ENCODE measurements at places on chromosomes 13 and 19. TPM values are rescaled to one million over a fixed set of nuclear protein-coding genes. Genes with fewer than 3 reads are reported as not detected.
A peak's percentile ranks its signal among the peaks of the same experiment; 100 is the strongest.

- no peak for DNase-seq
Observed at GRCh38 chr13:60230593-60230992, 66.9 kb upstream of the DIAPH3 start.

DNA sequence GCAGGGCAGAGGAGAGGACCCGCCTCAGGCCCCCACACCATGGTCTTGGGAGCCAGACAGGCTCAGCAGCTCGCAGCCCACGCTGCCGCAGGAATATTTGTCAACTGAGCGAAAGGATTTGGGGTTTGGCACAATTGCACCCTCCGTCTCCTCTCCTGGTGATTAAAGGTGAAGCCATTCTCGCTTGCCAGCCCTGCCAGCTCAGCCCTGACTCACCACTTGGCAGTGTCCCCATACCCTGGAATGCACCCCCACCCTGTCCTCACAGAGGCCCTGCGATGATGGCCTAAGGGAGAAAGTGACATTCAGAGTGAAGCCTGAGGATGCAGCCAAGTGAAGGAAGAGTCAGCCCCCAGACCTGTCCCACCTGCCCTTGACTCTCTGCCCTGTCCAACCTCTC lies 18.8 kb downstream of the CYTH2 start:
- DNase-seq = peak; percentile 88

DNA sequence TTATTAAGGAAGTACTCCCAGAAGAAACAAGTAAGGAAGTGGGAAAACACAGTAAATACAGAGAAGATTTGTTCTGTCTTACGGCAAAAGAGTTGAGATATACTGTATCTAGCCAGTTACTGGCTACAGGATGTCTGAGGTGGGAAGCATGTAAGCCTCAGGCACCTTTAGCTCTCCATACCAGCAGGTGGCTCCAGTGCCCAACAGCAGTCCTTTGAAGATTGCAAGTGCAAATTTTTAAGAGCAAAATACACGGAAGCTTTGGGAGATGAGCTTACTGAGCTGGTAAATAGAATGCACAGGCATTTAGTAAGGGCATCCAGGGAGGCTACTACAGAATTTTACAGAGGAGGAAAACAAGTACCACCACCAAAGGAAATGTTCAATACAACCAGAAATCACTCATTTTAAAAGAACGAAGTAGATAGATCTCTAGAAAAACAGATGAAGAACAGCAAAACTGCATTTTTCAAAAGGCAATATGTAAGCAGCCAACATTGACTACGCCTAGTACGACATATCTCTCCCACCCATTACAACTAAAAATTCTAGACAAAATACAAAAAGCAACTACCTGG lies 57.9 kb upstream of the VSTM2B start:
- peak; percentile 12 for DNase-seq

DNA sequence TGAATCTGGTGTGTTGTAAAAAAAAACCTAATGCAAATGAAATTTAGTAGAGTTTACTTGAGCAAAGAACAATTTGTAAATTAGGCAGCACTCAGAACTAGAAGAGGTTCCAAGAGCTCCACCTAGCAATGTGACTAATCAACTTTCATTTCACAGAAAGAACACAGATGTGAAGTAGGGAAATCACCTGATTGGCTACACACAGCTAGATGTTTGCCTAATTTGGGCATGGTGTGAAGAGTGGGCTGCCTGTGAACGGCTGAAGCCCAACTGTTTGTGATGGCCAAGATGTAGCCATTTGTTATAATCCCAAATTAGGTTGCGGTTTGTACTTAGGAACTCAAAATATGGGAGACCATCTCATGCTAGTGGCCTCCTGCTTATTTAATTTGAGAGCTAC lies 724.4 kb upstream of the SLITRK5 start:
- DNase-seq = no peak

DNA sequence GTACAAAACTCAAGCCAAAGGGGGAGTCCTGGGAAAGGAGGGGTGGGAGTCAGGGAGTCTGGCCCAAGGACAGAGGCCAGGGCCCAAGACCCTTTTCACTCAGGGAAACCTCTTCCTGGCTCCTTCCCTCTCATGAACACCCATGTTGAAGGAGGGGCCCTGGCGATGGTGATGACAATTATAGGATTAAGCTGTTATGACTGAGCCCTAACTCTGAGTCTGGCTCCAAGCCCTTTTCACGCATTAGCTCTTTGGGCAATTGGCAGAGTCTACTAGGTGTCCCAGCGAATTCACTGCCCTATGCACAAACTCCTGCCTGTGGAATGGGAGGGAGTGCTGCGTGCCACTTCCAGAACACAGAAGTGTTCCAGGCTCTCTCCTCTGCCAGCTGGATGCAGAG lies 20.7 kb downstream of the ZNF575 start:
- no peak for DNase-seq

CACNG8 gene
- 0.08 TPM for total RNA-seq

DNA sequence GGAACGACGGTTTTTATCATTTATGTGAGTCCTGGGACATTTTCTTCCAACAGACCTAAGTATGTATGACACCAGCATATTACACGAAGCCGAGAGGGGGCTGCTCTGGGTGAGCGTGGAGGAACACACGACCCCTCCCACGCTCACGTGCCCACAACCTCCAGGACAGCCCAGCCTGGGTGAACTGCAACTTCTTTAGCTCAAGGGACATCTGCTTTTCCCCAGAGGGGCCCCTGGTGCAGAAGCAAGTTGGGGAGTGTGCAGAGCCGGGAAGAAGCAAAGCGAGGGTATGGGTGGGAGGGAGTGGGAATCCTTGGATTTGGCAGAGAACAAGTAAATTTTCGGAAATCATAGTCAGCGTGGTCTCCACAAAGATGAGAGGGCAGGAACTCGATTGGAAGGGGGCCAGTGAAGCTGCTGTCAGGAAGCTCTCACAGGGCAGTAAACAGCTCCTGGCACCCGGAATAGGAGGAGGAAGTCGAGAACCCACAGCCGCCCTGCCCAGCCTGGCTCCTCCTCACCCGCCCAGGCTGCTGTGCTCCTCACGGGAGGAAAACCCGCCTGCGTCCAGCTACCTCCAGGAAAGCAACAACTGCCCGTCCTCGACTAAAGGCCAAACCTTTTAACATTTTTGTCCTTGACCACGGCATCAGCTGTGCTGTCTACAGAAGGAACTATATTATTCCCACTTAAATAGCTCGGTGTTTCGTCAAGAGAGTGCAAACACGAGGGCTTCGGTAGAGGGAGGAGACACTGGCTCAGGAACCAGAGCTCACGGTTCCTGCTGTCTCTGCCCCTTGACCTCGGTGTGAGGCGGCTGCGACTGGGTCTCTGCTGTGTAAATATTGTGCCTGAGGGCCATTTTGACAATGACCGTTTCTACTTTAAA lies 17.2 kb upstream of the CFAP97D2 start:
- DNase-seq = peak; percentile 68

DNA sequence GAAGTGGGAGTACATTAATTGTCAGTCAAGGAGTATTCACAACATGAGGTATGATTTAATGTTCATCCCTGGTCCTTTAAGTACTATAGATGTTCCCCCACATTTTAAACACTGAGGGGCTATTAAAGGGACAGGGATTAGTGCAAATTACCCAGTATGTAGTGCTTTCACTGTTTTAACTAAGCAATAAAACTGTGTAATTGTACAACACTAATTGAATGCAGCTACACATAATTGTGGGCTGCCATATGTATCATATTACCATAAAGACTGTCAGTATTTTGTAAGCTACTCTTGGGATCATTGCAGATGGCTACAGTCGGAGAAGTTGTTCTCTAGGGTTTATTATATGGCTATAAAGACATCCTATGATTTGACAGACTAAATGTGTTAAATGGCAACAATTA lies 316.6 kb downstream of the DCLK1 start:
- no peak for DNase-seq
